CD4-positive, alpha-beta T cell (primary cell): ENCODE measurements at places on chromosomes 2 and 18. TPM values are rescaled to one million over a fixed set of nuclear protein-coding genes. Genes with fewer than 3 reads are reported as not detected.
A peak's percentile ranks its signal among the peaks of the same experiment; 100 is the strongest.

- no peaks in the 10 kb centered on the region for H3K27me3 ChIP-seq
- H3K4me1 ChIP-seq, result no peaks in the 10 kb centered on the region
- no peak overlapping the region for H3K4me3 ChIP-seq
- no peak for DNase-seq
- no peak overlapping the region for H3K27ac ChIP-seq
These were observed 56.2 kb downstream of the PDK1 start for GRCh38 chr2:172612051-172612450.

DNA sequence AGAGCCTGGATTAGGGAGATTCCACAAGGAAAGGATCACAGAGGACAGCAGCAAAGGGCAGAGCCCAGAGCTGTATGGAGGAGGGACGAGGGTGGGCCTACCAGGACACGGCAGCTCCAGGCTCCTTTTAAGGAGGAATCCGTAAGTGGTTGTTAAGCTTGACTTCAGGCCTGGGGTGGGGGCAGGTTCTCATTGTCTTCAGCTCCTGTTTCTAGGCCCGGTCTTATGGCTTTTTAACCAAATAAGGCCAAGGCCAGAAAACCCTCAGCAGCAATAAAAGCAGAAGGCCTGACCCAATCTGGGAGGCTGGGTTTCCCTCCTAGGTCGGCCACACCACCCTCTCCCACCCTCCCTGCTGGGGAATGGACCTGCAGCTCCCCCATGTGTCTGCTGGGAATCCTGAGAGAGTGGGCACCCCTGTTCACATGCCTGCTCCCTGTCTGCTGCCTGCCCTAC, 111.2 kb downstream of the PLB1 start:
- DNase-seq, result no peak
- H3K36me3 ChIP-seq, result no peaks in the 10 kb centered on the region
- H3K4me3 ChIP-seq, result no peak overlapping the region
- H3K4me1 ChIP-seq, result peaks cover 31% of the 10 kb centered on the region

DNA sequence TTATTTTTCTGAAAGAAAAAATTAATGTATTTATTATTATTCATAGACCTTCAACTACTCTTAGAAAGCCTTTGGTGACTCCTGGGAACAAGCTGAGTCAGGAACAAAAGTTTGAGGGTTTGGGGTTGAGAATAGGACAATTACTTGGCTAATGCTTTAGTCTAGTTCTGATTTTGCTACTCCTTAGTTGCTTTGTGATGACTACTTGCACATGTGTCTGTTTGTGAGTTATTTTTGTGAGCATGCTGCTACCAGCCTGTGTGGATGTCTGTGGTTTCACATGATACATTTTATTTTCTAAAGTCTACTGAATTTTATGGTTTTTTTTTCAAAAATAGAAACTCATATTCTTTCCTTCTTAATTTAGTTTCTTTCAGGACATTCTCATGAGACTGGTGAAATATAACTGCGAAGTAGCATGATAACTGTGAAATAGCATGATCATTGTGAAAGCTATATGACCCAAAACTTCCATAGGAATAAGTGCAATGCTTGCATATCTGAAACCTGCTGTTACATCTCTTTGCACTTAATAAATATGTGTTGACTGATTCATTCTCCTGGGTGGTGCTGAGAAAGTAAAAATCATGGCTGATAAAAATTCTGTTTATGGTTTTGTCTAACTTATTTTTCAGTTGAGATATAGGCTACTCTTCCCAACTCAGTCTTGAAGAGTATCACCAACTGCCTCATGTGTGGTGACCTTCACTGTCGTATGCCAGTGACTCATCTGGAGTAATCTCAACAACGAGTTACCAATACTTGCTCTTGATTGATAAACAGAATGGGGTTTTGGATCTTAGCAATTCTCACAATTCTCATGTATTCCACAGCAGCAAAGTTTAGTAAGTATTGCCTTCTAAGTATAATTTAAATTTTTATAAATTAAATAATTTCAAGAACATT, 17.9 kb upstream of the IL18R1 start:
- DNase-seq, result no peak
- no peaks in the 10 kb centered on the region for H3K36me3 ChIP-seq
- H3K4me3 ChIP-seq, result no peak overlapping the region
- H3K27me3 ChIP-seq, result no peaks in the 10 kb centered on the region
- H3K27ac ChIP-seq, result no peak overlapping the region

DNA sequence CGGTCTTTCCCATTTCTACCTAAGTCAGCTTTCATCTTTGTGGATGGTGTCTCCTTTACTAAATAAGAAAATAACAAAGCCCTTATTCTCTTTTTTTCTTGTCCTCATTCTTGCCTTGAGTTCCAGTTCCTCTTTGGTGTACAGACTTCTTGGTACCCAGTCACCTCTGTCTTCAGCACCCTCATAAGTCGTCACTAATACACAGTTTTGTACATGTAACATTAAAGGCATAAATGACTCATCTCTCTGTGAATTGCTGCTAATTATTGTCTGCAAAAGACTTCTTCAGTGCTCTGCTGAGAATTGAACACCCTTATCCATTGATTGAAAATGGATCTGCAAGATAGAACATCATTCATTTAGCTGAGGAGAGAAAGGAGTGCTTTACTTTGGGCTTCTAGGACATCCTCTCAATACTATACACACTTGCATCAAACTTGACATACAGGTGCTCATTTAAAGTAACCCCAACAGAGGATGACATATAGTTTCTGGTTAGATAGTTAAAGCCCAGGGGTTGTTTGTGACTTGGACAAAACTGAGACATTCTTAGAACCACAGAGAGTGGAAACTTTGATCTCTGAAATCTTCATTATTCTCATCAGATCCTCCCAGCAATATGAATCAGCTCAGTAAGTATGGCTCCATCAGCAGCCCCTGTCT, 97.0 kb downstream of the XRCC5 start:
- H3K4me3 ChIP-seq, result no peak overlapping the region
- H3K27ac ChIP-seq, result no peak overlapping the region
- H3K4me1 ChIP-seq, result no peaks in the 10 kb centered on the region
- no peak for DNase-seq
- H3K36me3 ChIP-seq, result peaks cover 77% of the 10 kb centered on the region

DNA sequence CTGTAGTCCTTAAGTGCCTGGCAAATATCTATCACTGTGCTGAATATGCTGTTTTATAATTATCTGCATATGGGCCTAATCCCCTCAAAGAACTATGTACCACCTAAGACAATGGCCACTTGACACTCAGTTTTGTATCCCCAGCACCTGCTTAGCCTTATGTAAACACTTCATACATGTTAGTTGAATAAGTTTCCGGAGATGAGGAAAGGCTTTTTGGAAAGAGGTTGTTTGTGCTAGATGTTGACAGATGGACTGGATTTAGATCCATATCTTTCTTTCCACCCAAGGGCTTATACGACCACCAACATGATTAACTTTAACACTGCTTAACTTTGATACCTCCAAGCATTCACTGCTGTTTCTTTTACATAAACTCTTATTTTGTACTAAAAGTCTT, 63.3 kb downstream of the FAM228A start:
- H3K27me3 ChIP-seq, result no peaks in the 10 kb centered on the region
- peaks cover 19% of the 10 kb centered on the region for H3K36me3 ChIP-seq
- no peaks in the 10 kb centered on the region for H3K4me1 ChIP-seq

DNA sequence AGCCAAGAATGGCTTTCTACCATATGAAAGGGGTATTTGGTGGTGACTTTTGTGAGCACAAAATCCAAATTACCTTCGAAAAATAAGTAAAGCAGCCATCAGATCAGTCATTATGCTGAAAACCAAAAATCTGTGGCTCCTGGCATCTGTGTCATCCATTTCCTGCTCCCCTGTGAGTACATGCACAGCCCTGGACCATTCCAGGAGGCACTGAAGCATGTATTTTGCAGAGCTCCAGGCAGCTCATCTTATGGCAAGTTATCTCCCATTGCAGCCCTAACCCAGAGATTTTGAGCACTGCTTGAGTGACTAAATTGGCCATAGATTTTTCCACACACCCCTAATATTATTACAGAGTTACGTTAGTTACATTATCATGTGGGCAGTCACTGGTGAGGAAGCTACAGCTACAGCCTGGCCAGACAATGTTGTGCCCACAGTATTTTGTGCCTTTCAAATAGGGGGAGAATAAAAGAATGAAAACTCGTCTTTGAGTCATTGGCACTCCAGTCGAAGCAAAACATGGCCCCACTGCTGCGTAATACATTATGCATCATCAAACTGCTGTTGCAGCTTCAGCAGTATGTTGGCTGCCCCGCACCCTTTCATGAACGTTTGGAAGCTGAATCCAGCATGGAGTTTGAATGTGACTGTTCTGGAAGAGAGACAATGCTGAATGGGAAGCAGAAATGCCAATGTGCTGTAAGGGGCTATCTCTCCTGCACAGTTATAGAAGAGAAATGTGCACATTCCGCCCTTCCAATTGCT, 702.2 kb downstream of the RNF144A start:
- H3K27me3 ChIP-seq, result no peaks in the 10 kb centered on the region
- no peak overlapping the region for H3K27ac ChIP-seq
- no peaks in the 10 kb centered on the region for H3K4me1 ChIP-seq
- DNase-seq, result no peak

- H3K36me3 ChIP-seq, result no peaks in the 10 kb centered on the region
- H3K27ac ChIP-seq, result no peak overlapping the region
- H3K27me3 ChIP-seq, result no peaks in the 10 kb centered on the region
These were observed 1203.8 kb upstream of the PIK3C3 start for GRCh38 chr18:40751186-40751585.

- peaks cover 8% of the 10 kb centered on the region for H3K36me3 ChIP-seq
- no peaks in the 10 kb centered on the region for H3K27me3 ChIP-seq
- peaks cover 91% of the 10 kb centered on the region for H3K4me1 ChIP-seq
- H3K27ac ChIP-seq, result peak overlapping the region; percentile 6
- DNase-seq, result no peak
These were observed 73.2 kb downstream of the MBP start for GRCh38 chr18:77059294-77059916.

GRCh38 chr2:112055730-112056625, 909 bp downstream of the TMEM87B start:
- H3K4me1 ChIP-seq, result peaks cover 35% of the 10 kb centered on the region
- H3K27ac ChIP-seq, result peak overlapping the region; percentile 77
- peak overlapping the region; percentile 93 for H3K4me3 ChIP-seq
- H3K27me3 ChIP-seq, result no peaks in the 10 kb centered on the region
- H3K36me3 ChIP-seq, result peaks cover 15% of the 10 kb centered on the region

- no peaks in the 10 kb centered on the region for H3K36me3 ChIP-seq
- H3K27me3 ChIP-seq, result no peaks in the 10 kb centered on the region
- no peak for DNase-seq
- no peak overlapping the region for H3K4me3 ChIP-seq
- no peaks in the 10 kb centered on the region for H3K4me1 ChIP-seq
These were observed 217.1 kb downstream of the MREG start for GRCh38 chr2:215796140-215796855.

DNA sequence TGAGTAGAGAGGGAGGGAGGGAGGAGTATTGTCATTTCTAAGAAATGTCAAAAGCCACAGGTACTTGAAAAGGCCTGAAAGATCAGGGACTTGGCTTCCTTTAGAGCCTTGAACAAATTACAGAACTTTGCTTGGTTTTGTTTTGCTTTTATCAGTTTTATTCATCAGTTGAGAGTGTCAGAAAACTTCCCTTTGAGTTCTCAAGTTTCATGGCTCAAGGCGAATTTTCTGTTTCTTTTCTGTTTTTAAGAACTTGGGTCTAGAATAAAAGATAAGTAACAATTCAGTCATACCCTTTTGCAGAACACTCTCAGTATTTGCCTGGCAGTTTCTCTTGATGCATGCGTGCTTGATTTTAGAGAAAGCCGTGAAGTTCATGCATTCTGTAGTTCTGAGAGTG, 531.9 kb downstream of the PARD3B start:
- no peak for DNase-seq
- H3K27me3 ChIP-seq, result no peaks in the 10 kb centered on the region
- H3K4me3 ChIP-seq, result peak overlapping the region; percentile 17
- peak overlapping the region; percentile 57 for H3K27ac ChIP-seq
- peaks cover 12% of the 10 kb centered on the region for H3K4me1 ChIP-seq
- no peaks in the 10 kb centered on the region for H3K36me3 ChIP-seq

- no peak for DNase-seq
- H3K27me3 ChIP-seq, result no peaks in the 10 kb centered on the region
- H3K4me3 ChIP-seq, result peak overlapping the region; percentile 91
These were observed 1.4 kb downstream of the TTC39C start for GRCh38 chr18:24015639-24016631.

DNA sequence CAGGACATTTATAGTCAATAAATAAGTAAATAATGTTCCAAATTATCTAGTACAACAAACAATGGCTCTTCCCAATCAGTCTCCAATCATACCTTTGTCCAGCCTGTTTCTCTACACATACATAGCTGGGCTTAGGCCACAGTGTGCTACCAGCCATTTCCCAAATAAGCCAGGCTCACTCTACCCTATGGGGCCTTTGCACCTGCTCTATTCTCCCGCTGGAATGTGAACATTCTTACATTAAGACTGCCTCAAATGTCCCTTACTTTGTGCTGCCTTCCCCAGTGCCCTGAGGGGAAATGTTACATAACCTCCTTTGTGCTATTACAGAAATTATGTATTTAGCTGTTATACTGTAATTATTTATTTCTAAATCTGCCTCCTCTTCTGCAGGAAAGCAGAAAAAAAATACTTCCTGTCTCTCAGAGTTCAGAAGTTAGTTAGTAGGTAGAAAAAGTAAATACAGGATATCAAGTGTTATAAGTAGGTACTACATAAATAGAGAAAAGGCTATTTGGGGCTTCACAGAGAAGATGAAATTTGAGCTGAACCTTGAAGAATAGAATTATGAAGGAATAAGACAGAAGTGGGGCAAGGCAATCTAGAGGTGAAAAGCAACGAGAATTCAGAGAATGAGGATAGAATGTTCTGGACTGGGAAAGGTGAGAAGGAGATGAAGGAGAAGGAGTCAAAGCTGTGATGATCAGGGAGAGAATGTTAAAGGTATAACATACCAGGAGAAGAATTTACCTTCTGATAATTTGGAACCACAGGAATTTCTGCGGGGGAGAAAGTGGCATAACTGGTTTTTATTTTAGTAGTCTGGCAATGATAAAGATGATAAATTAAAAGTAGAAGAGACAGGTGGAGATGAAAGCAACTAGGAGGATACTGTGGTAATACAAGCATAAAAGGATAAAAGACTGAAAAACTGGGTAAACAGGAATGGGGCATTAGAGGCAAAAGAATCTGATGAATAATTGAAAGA, 37.0 kb downstream of the ROCK1 start:
- no peak overlapping the region for H3K4me3 ChIP-seq
- no peaks in the 10 kb centered on the region for H3K27me3 ChIP-seq
- H3K36me3 ChIP-seq, result peaks cover 2% of the 10 kb centered on the region
- H3K4me1 ChIP-seq, result peaks cover 42% of the 10 kb centered on the region
- H3K27ac ChIP-seq, result no peak overlapping the region
- DNase-seq, result no peak

GRCh38 chr2:119198240-119198840, 25.3 kb upstream of the STEAP3 start:
- no peaks in the 10 kb centered on the region for H3K27me3 ChIP-seq
- no peak overlapping the region for H3K4me3 ChIP-seq
- no peaks in the 10 kb centered on the region for H3K4me1 ChIP-seq
- no peak for DNase-seq
- H3K36me3 ChIP-seq, result no peaks in the 10 kb centered on the region
- no peak overlapping the region for H3K27ac ChIP-seq

SERPINB13 gene
- not detected for total RNA-seq

DCC gene
- not detected for total RNA-seq

NEURL3 gene
- total RNA-seq, result not detected

DUSP11 gene
- total RNA-seq, result 61.5 TPM

TANK gene
- total RNA-seq, result 66.3 TPM

EVX2 gene
- total RNA-seq, result not detected

PIEZO2 gene
- total RNA-seq, result not detected

DNAH7 gene
- total RNA-seq, result not detected

FAM237A gene
- total RNA-seq, result not detected

SNRNP27 gene
- total RNA-seq, result 50.9 TPM

POTEJ gene
- not detected for total RNA-seq

CCL20 gene
- total RNA-seq, result 2.2 TPM

PLGLB1 gene
- 0.71 TPM for total RNA-seq

SCN9A gene
- 0.17 TPM for total RNA-seq

LOXHD1 gene
- not detected for total RNA-seq

CRACDL gene
- 1.5 TPM for total RNA-seq

SLC16A14 gene
- 0.63 TPM for total RNA-seq
